H9 (cell line): ENCODE measurements at places on chromosomes 4 and X.
A peak's percentile ranks its signal among the peaks of the same experiment; 100 is the strongest.

DNA sequence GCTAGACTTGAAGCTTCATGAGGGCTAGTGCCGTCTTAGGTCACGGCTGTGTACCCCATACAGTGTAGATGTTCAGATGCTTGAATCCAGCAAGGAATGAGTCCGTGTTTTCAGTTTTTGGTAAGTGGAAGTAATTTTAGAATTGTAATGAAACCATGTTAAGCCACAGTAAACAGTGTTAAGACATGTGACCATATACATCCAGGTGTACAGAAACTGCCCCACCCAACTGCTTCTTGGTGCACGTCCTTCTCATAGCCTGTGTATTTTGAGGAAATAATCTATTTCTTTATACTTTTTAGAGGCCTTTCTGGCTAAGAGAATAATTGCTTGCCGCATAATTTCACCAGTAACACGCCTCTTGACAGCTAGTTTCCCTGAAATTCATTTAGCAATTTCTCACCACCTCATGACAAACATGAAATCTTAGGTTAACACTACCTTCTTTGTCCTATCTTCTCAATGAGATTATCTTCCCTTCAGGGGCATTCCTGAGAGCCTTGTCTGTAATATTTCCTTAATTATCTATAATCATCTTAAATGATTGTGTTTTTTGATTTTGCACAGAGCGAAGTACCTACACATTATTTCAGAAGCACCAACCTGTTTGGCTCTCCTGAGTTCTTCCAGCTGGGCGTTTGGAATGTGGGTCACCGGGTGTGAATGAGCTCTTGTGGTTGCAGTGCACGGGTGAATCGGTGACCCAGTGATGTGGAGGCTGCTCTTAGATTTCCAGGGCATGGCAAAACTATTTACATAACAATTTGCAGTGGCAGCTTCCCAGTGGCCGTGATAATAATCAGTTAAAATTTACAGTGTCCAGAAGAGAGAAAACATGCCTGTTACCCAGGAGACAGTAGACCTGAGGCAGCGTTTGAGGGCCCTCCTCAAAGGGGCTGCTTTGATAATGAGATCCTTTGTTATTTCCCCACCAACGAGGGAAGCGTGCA is 50.2 kb upstream of the TADA2B start:
- peaks cover 39% of the 10 kb centered on the region for H3K36me3 ChIP-seq
- H3K27me3 ChIP-seq, result no peaks in the 10 kb centered on the region
- no peak for DNase-seq
- 0 out of 2 replicates have a peak, but pooled peaks cover 4% of the 10 kb centered on the region for H3K4me1 ChIP-seq
- no peak overlapping the region for H3K4me3 ChIP-seq

GRCh38 chrX:153925387-153925738 is 701 bp downstream of the ARHGAP4 start:
- H3K27ac ChIP-seq, result no peak overlapping the region
- H3K4me1 ChIP-seq, result no peaks in the 10 kb centered on the region
- no peaks in the 10 kb centered on the region for H3K27me3 ChIP-seq
- peak overlapping the region; percentile 77 for H3K4me3 ChIP-seq
- H3K36me3 ChIP-seq, result peaks cover 9% of the 10 kb centered on the region

DNA sequence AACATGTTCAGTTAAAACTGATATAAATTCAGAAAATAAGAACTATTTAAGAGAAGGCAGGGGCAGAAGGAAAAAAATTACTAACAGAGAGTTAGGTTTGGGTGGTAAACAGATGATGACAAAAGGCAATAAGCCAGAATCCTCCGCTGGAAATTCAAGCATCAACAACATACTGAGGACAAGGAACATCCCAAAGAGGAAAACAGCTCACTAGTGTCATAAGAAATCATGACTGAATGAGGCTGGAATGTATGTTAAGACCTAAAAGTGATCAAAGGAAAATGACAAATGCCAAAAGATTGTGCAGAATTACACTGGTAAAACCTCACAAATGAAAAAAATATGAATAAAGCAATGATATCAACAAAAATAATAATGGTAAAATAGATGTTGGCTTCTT is 88.4 kb downstream of the WDFY3 start:
- no peaks in the 10 kb centered on the region for H3K27me3 ChIP-seq
- no peak for DNase-seq
- no peaks in the 10 kb centered on the region for H3K4me1 ChIP-seq
- H3K27ac ChIP-seq, result no peak overlapping the region
- peaks cover 5% of the 10 kb centered on the region for H3K36me3 ChIP-seq

DNA sequence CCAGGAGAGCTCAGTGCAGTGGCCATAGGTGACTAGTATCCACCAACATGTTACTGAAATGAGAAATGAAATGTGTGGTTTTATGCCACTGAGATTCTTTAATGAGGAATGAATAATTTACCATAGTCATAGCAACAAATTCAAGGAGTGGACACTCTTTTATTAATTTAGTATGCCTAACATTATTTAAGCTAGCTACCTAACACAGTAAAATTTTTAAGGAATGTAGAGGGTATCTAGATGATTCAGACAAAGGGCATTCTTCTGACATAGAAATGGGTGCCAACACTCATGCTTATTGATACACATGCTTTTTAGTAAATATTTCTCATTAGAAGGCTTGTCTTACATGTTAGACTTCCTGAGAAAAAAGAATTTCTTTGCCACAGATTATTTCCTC is 33.3 kb upstream of the SULT1B1 start:
- H3K36me3 ChIP-seq, result no peaks in the 10 kb centered on the region
- no peak for DNase-seq
- no peak overlapping the region for H3K27ac ChIP-seq
- H3K27me3 ChIP-seq, result no peaks in the 10 kb centered on the region

DNA sequence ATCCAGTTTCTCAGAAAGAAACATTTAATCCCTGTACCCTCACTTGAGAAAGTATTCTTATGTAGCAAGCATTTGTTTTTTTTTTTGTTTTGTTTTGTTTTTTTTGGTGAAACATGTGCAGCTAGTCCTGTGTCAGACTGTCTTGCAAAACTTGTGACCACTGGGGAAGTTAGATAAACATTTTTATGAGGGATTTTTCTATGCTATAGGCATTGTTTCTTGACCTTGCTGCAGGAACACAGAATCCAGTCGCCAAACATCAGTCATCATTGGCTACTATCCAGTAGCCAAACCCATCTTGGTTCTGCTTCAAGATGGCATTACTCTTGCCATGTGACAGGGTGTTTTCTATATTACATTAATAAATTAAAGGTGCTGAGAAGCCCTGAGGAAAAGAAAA is 7.7 kb upstream of the MAPK10 start:
- peaks cover 8% of the 10 kb centered on the region for H3K36me3 ChIP-seq
- H3K27ac ChIP-seq, result no peak overlapping the region
- H3K4me1 ChIP-seq, result no peaks in the 10 kb centered on the region
